GM13977 (cell line): ENCODE measurements at places on chromosomes 2 and 18.

GRCh38 chr2:241811201-241811951 lies 2.4 kb downstream of the NEU4 start:
- DNase-seq, result peak; percentile 29

DNA sequence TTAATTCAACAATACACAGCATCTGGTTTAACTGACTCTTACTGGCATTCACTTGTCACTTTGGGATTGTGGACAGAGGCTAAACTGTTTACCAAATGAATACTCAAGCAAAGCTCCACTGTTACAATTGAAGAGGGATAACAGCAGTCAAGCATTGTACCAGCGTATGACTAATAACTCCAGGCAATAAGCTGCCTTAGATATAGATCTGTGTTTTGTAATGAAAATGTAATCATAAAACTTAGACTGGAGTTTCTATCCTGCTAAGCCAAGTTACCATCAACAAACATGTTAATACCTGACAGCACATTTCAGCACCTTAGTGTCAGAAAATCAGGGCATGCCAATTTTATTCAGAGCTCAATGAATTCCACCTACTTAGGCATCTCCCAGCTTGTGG lies 889.5 kb downstream of the EPHA4 start:
- DNase-seq, result no peak

DNA sequence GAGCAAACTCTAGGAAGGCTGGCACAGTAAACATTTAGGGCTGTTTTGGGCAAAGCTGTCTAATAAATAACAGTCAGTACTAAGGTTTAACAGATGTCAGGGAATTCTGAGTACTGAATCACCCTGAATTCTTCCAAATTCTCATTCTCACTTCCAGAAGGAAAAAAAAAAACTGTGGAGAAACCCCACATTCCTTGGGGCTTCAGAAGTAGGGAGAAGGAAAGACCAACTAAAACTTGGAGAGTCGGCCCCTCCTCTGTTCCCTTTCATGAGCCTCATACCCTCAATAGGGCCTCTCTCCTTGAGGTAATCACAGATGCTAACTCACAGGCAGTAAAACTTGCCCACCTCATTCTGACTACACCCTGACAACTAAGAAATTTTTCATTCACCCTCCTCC lies 62.1 kb downstream of the CCDC148 start:
- DNase-seq, result no peak

DNA sequence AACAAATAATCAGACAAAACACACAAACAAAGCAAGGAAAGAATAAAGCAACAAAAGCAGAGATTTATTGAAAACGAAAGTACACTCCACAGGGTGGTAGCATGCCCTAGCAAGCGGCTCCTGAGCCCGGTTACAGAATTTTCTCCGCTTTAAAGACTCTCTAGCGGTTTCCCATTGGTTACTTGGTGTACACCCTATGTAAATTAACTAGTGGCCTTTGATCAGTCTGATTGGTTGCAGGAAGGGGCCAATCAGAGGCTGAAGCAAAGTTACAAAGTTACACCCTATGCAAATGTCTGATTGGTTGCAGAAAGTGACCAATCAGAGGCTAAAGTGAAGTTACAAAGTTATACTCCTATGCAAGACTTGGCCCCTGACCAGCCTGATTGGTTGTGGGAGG lies 242.9 kb downstream of the LDLRAD4 start:
- DNase-seq, result no peak

DNA sequence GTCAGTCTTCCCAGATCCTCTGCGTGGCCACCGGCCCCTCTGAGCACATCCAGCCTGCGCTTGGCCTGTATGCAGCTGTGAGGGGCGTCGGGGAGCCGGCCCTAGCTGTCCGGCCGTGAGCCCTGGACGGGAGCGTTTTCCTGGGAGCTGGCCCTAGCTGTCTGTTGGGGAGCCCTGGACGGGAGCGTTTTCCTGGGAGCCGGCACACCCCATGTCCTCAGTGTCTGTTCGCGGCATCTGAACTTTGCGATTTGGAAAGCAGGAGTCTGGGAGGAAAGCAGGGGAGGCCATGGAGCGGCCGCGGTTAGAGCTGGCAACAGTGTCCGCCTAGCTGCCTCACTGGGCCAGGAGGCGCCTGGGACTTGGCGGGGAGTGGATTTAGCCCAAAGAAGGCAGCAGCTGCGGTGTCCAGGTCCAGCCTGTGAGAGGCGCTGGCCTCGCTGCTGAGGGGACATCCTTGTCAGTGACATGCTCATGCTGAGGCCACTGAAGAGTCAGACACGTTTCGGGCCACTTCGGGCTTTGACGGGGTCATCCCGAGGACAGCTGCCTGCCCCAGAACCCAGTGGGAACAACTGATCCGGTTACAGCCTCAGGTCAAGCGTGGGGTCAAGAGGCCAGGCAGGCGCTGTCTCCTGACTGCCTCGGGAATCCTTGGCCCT lies 75.8 kb downstream of the KCNG2 start:
- DNase-seq, result no peak

- DNase-seq, result peak; percentile 81
Measured at GRCh38 chr2:172556284-172557033, 569 bp downstream of the PDK1 start.

GRCh38 chr2:101152272-101153076 lies 1.3 kb upstream of the TBC1D8 start:
- peak; percentile 78 for DNase-seq

GRCh38 chr2:1936427-1936980 lies 192.2 kb upstream of the PXDN start:
- no peak for DNase-seq

DNA sequence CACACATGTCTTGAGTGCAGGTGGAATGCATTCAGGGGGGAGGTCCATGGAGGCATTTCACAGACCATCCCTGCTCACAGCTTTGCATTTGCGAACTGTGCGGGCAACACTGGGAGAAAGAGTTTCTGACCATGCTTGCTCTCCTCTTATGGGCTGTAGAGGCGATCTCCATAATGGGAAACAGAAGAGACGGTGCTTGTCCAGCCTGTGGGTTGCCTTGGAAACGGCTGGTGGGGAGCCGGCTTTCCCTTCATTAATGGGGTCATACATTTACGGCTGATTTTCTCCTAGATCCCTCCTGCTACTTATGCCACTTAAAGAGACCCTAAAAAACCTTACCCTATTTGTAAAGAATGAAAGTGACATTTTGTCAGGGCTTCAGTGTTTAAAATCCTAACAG lies 147.4 kb downstream of the SOX11 start:
- no peak for DNase-seq

- DNase-seq, result no peak
Measured at GRCh38 chr2:204126705-204127104, 190.1 kb downstream of the ICOS start.

- DNase-seq, result no peak
Measured at GRCh38 chr2:109067631-109068125, 61.3 kb upstream of the SH3RF3 start.

GRCh38 chr2:236616624-236617023 lies 47.0 kb downstream of the ACKR3 start:
- DNase-seq, result no peak

DNA sequence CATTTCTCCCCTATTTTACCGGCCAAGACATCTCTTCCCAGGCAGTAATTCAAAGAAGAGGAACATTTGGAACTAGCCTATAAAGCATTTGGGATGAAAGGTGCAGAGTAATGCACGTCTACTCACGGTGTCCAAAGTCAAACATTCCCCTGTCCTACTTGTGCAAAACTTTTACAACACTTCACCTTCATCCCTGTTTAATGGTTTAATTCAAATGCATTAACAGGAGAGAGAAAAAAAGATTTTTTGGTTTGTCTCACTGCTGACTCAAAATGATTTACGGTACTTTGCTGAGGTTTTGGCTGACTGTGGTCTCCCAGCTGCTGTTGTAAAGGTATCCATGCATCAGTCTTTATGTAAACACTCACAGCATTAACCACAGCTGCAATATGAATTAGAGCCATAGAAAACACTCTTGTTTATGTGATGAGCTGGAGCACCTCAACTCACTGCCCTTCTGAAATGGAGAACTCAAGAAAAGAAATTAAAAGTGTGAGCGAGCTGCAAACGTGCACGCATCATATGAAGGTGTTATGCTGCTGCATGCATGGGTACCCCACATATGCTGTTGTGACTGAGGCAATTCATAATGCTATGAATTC lies 220.5 kb downstream of the PIEZO2 start:
- DNase-seq, result peak; percentile 74

DNA sequence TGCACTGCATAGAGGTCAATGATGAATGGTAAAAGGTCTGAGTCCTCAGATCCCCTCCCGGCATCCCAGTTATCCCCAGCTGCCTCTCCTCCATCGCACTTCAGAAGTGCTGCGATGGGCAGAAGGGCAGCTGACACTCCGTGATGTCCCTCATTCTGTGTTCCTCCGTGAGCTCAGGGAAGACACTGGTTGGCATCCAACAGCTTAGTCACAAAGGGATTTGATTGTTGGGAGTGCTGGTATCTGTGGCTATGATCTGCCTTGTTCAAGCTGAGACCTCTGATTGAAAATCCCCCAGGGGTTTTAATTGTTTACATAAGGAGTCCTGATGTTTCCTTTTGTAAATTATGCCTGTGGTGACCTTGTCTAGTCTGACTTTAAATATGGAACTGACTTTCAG lies 19.0 kb upstream of the SAG start:
- DNase-seq, result no peak

DNA sequence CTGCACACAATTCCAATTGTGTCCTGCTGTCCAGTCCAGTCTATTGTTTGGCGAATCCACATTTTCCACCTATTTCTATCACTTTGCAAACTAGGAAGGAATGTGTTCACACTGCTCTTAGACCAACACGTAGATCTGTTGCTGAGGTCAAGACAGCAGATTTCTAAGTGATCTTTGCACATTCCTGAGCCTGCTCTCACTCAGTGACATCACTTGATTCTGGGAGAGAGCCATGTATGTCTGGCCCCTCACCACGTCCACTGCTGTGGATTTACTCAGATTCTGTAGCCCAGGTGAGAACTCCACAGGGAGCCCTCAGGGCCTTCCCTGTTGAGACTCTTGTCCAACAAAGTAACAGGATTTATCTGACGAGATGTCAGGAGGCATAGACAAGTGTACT lies 317.2 kb downstream of the TSN start:
- DNase-seq, result no peak

DNA sequence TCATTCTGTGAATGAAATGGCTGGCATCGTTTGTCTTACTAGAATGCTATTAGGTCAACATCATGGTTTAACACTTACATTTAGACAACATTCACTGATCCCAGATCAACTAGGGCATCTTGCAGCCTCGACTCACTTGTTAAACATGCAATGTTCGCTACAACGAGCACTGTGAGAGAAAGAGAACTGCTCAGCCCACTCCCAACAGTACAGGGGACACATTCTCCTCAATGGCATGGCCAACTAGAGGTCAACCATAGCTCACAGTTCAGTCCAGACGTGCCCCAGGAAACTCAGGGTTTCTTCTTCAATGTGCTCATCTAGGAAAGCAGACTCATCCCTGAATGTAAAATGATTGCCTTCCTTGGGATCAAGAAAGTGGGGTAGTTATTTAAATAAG lies 5.9 kb downstream of the WIPF1 start:
- no peak for DNase-seq
